ENCODE measurements at places on chromosomes 13 and 19.
A peak's percentile ranks its signal among the peaks of the same experiment; 100 is the strongest.

GRCh38 chr13:77715233-77715891, 17.9 kb downstream of the SLAIN1 start:
- DNase-seq = no peak
- no peak overlapping the region for H3K4me3 ChIP-seq
- H3K36me3 ChIP-seq = peaks cover 22% of the 10 kb centered on the region
- peaks cover 4% of the 10 kb centered on the region for H3K27me3 ChIP-seq
- no peak overlapping the region for H3K27ac ChIP-seq
- no peaks in the 10 kb centered on the region for H3K4me1 ChIP-seq

DNA sequence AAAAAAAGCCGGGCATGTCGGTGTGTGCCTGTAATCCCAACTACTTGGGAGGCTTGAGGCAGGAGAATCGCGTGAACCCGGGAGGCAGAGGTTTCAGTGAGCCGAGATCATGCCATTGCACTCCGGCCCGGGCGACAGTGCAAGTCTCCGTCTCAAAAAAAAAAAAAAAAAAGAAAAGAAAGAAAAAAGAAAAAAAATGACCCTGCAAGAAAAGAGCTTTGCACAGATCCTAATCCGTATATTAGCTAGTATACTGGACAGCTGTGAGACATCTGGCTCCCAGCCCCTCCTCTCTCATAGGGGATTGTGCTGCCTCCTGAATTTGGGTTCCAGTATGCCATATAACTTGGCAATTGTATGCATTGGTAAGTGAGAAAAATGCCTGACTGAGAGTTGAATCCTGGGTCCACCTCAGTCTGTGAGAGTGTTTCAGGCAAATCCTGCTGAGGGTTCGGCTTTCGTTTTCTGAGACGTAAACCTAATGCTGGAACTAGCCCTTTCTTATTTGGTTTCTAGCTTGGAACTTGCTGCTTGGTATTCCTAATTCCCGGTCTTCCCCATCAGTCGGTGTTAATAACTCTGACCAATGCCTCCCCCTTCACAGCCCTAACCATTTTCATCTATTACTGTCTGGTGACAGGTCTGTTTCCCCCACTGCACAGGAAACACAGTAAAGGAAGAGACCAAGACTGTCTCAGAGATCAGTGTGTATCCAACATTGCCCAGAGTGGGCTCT, 1.3 kb upstream of the AKT2 start:
- DNase-seq = no peak
- peaks cover 32% of the 10 kb centered on the region for H3K4me1 ChIP-seq
- H3K27ac ChIP-seq = peak overlapping the region; percentile 99
- peak overlapping the region; percentile 15 for H3K4me3 ChIP-seq
- H3K27me3 ChIP-seq = no peaks in the 10 kb centered on the region
- no peaks in the 10 kb centered on the region for H3K36me3 ChIP-seq

- H3K4me3 ChIP-seq = peak overlapping the region; percentile 98
- peak overlapping the region; percentile 100 for H3K27ac ChIP-seq
- no peak for DNase-seq
- no peaks in the 10 kb centered on the region for H3K27me3 ChIP-seq
- H3K36me3 ChIP-seq = peaks cover 5% of the 10 kb centered on the region
Measured at GRCh38 chr19:43597876-43598275, 1.5 kb downstream of the ZNF576 start.

DNA sequence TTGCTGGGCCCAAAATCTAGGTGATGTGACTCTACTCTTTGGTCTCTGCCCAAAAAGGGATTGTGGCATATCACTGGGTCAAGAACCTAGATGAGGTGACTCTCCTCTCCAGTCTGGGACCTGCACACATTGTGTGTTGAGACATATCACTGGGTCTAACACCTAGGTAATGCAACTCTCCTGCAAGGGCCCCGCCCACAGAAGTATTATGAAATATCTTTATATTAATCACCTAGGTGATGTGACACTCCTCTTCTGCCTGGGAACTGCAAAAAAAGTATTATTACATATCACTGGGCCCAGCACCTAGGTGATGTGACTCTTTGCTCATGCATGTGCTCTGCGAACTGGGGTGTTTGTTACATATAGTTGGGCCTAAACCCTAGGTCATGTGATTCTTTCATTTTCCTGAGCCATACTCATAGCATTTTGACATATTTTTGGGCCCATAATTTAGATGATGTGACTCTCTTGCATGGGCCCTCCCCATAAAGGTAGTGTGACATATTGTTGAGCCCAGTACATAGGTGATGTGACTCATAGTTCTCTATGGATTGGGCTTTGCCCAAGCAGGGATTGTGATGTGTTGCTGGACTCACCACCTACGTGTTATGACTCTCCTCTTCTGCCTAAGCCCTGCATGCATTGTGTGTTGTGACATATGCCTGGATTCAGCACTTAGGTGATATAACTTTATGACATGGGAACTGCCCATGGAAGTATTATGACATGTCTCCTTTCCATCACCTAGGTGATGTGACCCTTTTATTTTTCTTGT, 11.2 kb upstream of the ZNF681 start:
- H3K27ac ChIP-seq = no peak overlapping the region
- peaks cover 17% of the 10 kb centered on the region for H3K36me3 ChIP-seq
- no peaks in the 10 kb centered on the region for H3K27me3 ChIP-seq
- H3K4me1 ChIP-seq = peaks cover 8% of the 10 kb centered on the region
- no peak overlapping the region for H3K4me3 ChIP-seq

- no peaks in the 10 kb centered on the region for H3K36me3 ChIP-seq
- H3K27ac ChIP-seq = no peak overlapping the region
- no peak overlapping the region for H3K4me3 ChIP-seq
- no peaks in the 10 kb centered on the region for H3K27me3 ChIP-seq
- peaks cover 51% of the 10 kb centered on the region for H3K4me1 ChIP-seq
- DNase-seq = no peak
Measured at GRCh38 chr19:31883296-31883990, 462.0 kb upstream of the ZNF507 start.

GRCh38 chr19:1163934-1164683, 10.0 kb downstream of the SBNO2 start:
- H3K27me3 ChIP-seq = no peaks in the 10 kb centered on the region
- DNase-seq = no peak
- peaks cover 3% of the 10 kb centered on the region for H3K36me3 ChIP-seq
- no peak overlapping the region for H3K27ac ChIP-seq
- H3K4me1 ChIP-seq = peaks cover 12% of the 10 kb centered on the region

GRCh38 chr13:114143806-114144605, 11.6 kb upstream of the RASA3 start:
- peaks cover 2% of the 10 kb centered on the region for H3K27me3 ChIP-seq
- no peak overlapping the region for H3K27ac ChIP-seq
- no peak for DNase-seq
- H3K4me3 ChIP-seq = no peak overlapping the region
- no peaks in the 10 kb centered on the region for H3K4me1 ChIP-seq
- H3K36me3 ChIP-seq = no peaks in the 10 kb centered on the region

- H3K36me3 ChIP-seq = peaks cover 28% of the 10 kb centered on the region
- no peak for DNase-seq
- no peak overlapping the region for H3K4me3 ChIP-seq
- no peak overlapping the region for H3K27ac ChIP-seq
- no peaks in the 10 kb centered on the region for H3K27me3 ChIP-seq
- H3K4me1 ChIP-seq = peaks cover 4% of the 10 kb centered on the region
Measured at GRCh38 chr19:14177496-14178074, 28.4 kb downstream of the ADGRL1 start.

All from mesothelial cell of epicardium (in vitro differentiated cells).